ENCODE measurements at places on chromosomes 11 and 22.

GRCh38 chr11:61254403-61255025, 13.5 kb downstream of the PGA5 start:
- peak; percentile 46 for DNase-seq

DNA sequence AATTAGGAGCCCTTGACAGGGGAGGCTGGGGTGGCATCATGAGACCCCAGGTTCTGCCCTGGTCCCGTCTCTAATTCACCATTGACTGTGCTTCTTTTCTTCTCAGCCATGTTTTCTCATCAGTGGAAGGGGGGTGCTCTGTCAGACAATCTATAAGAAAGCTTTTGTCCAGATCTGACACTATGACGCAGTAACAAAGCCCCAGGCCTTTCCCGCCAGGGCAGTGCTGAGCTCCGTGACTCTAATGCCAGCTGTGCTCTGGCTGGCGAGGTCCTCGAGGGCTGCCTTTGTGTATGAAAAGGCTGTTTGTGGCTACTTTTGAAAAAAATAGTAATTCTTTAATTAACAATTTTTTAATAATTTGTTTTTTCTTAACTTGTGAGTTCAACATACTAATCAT, 3.2 kb downstream of the CD6 start:
- no peak for DNase-seq

- no peak for DNase-seq
Observed at GRCh38 chr22:44813416-44813815, 61.0 kb downstream of the ARHGAP8 start.

- no peak for DNase-seq
Observed at GRCh38 chr11:61153593-61154095, 7.6 kb downstream of the VPS37C start.

DNA sequence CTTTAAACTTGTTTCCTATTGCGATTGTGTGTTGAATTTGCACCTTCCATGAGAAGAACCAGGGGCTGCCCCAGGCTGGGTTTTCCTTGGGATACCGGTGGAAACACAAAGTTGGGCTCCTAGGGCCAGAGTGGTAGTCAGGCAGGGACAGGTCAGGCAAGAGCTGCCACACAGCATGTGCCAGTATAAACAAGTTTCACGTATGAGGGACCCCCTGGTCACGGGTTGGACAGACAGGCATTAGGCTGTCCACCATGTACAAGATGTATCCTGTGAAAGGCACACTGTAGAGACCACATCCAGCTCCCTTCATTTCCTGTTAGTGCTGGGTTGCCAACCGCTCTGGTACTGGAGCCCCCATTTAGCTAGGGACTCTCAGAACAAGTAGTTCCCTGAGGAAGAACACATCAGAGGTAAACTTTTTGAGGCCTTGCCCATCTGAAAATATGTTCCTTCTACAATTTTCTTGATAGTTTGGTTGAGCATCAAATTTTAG, 8.8 kb downstream of the UPB1 start:
- DNase-seq: no peak

DNA sequence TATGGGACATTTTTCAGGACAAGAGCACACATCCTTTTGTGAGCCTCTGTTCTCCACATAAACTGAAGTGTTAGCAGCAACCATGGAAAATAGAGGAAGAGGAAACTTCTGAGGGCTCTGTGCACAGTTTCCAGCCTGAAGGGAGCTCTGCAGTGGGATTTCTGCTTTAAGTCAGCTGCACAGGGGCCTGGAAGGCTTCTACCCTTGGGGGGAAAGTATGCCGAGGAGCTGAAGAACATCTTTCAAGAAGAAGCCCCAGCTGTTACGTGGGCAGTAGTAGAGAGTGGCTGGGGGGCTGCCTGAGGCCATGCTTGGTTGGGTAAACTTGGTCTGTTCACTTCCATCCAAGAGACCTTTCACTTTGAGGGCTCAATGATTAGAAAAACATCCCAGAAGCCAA, 82.7 kb upstream of the EED start:
- DNase-seq: no peak

DNA sequence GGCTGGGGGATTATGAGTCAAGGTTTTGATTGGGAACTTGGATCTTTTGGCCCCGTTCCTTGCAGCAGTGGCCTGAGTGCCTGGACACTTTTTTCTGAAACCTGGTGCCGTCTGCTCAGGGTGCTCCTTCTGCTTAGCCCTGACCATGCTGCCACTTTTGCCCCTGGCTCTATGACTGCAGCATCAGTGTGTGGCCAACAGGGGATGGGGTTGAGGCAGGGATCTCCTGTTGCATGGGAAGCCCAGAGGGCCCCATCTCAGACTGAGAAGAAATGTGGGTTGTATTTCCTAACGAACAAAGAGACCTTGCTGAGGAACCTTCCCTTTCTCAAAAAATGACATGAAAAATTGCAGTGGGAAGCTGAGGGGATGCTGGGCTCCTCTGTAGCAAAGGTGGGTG, 18.7 kb downstream of the POU2F3 start:
- no peak for DNase-seq

GRCh38 chr11:19244084-19244483, 3.3 kb upstream of the E2F8 start:
- DNase-seq: no peak

DNA sequence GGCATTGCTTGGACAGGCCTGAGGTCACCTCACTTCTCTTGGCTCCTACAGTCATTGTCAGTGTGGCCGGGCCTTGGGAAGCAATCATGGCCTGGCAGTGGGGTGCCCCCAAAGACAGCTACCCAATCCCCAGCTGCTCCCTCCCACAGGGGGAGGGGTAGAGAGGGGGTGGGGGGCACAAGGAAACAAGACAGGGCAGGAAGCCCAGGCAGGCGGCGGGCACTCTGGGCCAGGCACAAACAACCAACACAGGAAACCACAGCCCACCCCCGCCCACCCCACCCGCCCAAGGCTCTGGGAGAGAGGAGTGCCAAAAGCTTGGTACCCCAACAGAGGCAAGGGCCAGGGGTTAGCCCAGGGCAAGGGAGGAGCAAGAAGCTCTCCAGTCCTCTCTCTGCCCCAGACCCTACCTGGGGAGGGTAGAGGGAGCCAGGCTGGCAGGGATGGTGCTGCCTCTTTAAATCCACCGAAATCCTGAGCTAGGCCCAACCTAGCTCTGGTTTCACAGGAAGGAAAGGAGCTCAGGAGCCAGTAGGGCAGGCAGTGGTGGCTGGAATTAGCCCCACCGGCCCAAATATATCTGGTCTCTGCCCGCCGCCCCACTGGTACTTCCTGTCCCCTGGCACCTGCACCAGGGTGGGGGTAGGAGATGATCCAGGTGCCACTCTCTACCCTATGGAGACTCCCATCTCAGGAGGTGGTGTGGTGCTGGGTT, 12.2 kb downstream of the BCL9L start:
- DNase-seq: no peak

Measured in kidney glomerular epithelial cell (primary cell).